MV-4-11 (cell line): ENCODE measurements at places on chromosomes 3 and 15.

- DNase-seq, result no peak
Observed at GRCh38 chr15:75822685-75823278, 20.5 kb upstream of the UBE2Q2 start.

GRCh38 chr15:64288577-64288976, 67.4 kb downstream of the CSNK1G1 start:
- no peak for DNase-seq

GRCh38 chr15:68413363-68414205, 18.4 kb downstream of the ITGA11 start:
- DNase-seq, result no peak

GRCh38 chr3:54033761-54034160, 88.6 kb upstream of the CACNA2D3 start:
- DNase-seq, result no peak
